ENCODE measurements at places on chromosomes 13 and 19.

- peak; percentile 54 for DNase-seq
These were observed 4.2 kb downstream of the MED16 start for GRCh38 chr19:888581-889385.

- DNase-seq, result no peak
These were observed 22.3 kb downstream of the PLEKHJ1 start for GRCh38 chr19:2213799-2214198.

DNA sequence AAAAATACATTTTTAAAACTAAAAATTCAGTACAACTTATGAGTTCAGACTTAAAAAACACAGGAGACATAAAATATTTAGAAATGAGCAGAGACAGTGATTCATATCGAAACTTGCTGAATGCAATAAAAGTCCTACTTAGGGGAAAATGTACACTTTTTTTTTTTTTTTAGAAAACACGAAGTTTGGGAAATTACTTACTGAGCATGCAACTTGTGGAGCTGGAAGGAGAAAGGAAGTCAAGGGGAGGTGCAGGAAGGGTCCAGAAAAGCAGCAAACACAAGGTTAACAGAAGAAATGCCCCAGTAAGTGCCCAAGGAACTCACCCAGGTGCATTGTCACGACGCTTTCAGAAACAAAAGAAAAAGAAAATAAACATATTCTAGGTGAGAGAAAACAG is 18.6 kb upstream of the LAIR1 start:
- DNase-seq, result no peak

DNA sequence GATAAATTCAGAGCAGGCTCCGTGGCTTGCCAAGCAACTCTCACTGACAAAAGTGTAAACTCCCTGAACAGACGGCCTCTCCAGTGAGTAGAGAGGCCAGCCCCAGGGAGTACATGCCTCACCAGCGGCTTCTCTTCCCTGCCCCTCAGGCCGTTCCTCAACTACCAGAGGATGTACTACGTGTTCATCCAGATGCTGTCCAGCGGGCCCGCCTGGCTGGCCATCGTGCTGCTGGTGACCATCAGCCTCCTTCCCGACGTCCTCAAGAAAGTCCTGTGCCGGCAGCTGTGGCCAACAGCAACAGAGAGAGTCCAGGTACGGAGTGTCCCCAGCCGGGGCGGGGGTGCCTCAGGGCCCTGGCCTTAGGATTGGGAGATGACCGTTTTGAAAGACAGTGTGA is 93.4 kb upstream of the MCF2L start:
- DNase-seq, result no peak

DNA sequence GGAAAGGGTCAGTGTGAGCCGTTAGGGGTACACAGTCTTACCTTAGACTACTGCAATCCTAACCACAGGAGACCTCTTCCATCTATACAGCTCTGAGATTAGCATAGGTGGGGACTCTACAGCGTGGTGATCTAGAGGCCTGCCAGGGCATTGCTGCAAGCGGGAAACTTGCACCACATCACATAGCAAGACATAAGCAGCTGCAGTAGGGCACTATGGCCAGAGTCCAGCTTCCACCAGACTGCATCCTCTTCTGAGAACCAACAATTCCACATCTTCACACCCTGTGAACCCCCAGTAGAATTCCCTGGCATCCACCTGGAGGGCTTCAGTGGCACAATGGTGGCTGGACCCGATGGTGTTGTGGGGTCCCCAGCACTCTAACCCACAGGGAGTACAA is 1564.3 kb upstream of the PRR20A start:
- DNase-seq, result no peak

- DNase-seq, result no peak
These were observed 248.0 kb downstream of the KCTD12 start for GRCh38 chr13:76638181-76638580.

GRCh38 chr19:3494051-3494450 is 6.4 kb downstream of the DOHH start:
- DNase-seq, result peak; percentile 23

GRCh38 chr13:24630851-24631620 is 49.2 kb upstream of the ATP12A start:
- no peak for DNase-seq

- DNase-seq, result no peak
These were observed 1.5 kb upstream of the CGB5 start for GRCh38 chr19:49042177-49042576.

DNA sequence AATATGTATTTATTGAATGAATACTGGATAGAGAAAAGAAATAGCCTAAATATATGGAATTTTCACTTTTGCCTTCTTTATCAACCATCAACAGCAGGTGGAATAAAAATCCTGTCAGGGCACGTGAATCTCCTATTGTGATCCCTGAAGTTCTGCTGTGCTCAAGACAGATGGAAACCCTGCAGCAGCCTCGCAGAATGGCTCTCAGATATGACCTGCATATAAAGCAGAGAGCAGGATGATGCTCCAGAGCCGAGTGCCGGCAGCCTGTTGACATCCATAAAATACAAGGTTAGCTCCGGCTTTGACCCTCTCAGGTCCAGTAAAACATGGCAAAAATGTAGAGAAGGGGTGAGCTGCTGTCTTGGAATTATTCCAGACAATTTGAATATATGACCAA is 659.3 kb downstream of the DIAPH3 start:
- DNase-seq, result no peak

DNA sequence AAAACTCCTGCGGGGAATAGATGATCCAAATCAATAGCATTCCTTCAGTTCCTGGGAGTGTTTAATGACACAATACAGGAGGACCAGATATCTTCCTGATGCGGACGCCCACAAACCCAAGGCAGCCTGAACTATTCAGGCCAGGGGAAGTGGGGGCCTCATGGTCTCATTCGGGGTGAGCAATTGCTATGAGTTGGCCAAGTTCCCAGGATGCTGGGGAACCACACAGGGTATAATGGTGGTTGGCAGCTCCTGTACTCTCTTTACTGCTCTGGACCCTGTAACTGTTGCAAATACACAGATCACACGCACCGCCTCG is 401.2 kb downstream of the IRS2 start:
- DNase-seq, result no peak

- no peak for DNase-seq
These were observed 6.9 kb downstream of the DCLK1 start for GRCh38 chr13:36124236-36124822.

GRCh38 chr13:107811233-107812013 is 403.9 kb downstream of the LIG4 start:
- DNase-seq, result no peak

DNA sequence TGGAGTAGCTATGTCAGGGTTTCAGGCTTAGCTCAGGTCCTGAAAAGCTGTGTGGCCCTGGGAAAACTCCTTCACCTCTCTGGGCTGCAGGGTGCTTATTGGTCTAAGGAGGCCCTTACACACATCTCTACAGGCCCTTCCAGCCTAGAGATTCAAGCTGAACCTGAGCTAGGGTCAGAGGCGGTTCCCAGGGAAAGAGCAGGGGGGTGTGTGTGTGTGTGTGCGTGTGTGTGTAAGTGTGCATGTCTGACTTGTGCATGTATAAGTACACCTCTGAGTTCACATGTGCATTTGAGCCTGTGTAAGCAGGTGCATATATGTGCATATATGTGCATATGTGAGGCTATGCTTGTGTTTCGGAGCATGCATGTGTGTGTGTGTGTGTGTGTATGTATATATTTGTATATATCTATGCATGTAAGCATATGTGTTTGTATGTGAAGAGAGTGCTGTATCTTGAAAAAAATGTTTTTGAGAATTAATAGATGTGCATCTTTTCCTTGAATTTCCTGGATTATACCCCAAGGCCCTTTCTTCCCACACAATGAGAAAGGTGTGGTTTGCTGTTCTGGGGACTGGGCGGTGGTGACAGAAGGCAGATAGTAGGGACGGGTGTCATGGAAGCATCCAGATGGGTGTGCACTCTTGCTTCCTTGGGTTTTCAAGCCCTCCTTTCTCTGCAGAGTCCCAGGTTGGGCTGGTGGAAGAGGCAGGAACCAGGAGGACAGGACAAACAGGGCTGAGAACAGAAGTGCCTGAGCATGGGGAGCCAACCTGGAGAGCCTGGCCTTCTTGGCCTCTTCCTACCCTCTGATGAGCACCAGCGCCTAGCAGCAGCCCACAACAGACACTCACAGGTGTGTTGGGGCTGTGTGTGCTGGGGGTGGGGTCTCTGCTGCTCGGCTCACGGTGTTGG is 150.3 kb upstream of the TSHZ3 start:
- no peak for DNase-seq

DNA sequence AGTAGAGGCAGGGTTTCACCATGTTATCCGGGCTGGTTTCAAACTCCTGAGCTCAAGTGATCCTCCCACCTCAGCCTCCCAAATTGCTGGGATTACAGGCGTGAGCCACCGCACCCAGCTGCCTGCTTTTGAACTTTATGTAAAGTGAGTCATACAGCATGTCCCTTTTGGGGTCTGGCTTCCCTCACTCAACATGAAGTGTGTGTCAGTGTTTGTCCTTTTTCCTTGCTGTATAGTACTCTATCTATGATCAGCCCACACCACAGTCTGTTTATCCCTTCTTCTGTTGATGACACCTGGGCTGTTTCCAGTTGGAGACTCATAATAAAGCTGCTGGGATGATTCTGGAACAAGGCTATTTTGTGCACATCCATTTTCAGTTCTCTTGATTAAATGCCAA is 2.1 kb downstream of the SPIB start:
- DNase-seq, result no peak

DNA sequence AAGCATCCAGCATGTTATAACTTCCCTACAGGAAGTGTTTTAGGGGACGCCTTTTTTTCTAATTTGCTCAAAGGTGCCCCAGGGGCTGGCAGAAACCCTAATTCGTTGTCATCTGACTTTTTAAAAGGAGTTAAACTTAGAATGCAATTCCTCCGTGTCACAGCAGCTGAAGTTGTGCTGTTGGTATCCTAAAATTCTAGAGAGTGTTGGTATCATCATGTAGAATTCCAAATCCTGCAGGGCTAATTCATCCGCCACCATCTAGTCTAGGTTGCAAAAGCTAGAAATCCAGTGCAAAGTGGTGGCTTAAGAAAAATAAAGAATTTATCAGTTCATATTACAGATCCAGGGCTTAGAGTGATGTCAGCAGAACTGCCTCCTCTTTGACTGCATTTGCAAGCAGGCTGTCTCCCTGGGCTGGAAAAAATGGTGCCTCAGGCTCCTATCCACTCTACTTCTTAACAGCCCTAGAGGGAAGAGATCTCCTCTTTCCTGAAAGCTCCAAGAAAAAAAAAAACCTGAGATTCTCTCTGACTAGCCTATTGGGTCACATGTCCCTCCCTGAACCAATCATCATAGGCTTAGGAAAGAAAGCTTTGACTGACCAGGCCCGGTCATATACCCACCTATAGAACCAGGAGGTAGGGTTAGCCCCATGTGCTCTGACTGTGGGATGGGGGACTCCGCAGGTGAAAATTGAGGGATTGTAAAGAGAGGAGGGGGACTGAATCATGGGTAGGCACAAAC is 73.0 kb downstream of the MAP4K1 start:
- no peak for DNase-seq

DNA sequence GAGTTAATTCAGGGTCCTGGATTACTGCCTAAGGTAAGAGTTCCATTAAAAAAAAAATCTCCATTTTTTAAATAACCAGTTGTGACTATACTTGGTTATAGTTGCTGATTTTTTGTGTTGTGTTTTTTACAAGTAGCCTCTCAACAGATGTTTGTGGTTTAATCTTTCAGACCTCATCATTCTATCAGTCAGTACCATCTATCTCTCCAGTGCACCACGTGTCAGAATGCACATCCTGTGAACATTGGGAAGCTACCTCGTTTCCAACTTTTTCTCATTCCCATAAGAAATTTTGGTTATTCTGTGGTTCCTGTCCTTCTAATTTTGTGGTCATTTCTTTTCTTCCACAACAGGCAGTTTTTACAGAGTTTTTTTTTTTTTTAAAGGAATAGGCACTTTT is 39.2 kb downstream of the WDFY2 start:
- no peak for DNase-seq

- no peak for DNase-seq
These were observed 37.8 kb downstream of the ELF1 start for GRCh38 chr13:40981361-40981760.

DNA sequence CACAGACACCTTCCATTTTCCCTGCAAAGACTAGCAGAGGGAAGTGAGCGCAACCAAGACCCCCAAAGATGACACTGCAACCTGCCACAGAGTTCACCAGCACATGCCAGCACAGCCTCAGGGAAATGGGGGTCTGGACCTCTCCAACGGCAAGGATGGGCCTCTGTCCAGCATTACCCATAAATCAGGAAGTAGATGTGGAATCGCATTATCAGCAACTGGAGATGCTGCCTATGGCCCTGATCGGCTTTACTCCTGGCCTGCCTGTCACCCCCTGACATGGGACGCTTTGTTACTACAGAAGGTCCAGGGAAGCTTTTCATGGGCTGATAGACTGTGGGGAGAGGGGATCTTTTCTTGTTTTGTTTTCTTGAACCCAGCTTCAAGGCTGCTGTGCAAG is 41.4 kb upstream of the POU2F2 start:
- DNase-seq, result no peak

GRCh38 chr19:46351241-46352041 is 4.6 kb downstream of the PPP5C start:
- DNase-seq, result peak; percentile 72

DNA sequence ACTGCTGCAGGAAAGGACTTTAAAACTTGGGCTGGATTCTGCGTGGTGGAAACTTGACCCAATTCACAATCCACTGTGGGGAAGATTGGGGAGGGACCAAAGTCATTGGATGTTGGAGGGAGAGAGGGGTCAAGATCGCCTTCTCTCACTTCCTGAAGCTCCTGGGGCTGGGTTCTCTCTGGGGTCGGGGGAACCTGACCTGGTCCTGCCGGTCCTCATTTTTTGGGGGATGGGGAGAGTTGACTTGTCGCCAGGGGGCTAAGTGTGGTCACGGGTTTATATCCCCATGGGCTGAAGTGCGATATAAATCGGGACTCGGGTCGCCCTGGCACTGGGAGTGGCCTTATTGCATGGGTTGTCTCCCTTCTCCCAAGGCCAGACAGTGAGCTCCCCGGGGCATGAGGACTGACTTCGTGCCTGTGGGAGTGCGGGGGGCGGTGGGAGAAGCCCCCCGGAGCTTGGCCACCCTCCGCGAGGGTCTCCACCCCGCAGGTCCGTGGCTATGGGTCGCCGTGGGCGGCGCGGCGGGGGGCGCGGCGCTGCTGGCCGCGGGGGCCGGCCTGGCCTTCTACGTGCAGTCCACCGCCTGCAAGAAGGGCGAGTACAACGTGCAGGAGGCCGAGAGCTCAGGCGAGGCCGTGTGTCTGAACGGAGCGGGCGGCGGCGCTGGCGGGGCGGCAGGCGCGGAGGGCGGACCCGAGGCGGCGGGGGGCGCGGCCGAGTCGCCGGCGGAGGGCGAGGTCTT is 6.3 kb downstream of the ICAM5 start:
- DNase-seq, result no peak

GRCh38 chr13:83229574-83230305 is 652.5 kb downstream of the SLITRK1 start:
- no peak for DNase-seq

DNA sequence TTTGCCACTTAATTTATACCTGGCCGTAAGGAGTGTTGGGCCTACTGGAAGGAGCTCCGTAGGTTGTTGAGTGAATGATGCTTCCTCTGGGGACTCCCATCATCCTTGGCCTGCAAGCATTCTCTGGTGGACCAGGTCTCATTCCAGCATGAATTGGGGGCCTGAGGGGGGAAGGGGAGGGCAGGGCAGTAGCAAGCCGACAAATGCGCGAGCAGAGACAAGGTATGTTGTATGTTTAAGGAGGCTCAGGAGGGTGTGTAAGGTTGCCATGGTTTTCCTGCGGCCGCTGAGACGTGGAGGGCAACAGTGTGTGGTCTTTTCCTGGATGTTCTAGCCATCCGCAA is 749 bp downstream of the ZNF264 start:
- no peak for DNase-seq

GRCh38 chr13:110236431-110236830 is 70.5 kb downstream of the COL4A1 start:
- no peak for DNase-seq

All from GM12865 (cell line).